Nasal cavity respiratory epithelium epithelial cell of viscerocranial mucosa (primary cell): ENCODE measurements at places on chromosomes 13 and 19. TPM values are rescaled to one million over a fixed set of nuclear protein-coding genes. Genes with fewer than 3 reads are reported as not detected.

KIR3DL3 gene
- total RNA-seq, result not detected in 2 replicates

CLDN10 gene
- 4.2 TPM in 1 of 2 replicates, not detected in the other for total RNA-seq

FSD1 gene
- under 0.01 and 0.07 TPM in 2 replicates for total RNA-seq

C13orf46 gene
- total RNA-seq, result 0.43 TPM in 1 of 2 replicates, not detected in the other

LGALS7B gene
- total RNA-seq, result 263 and 754 TPM in 2 replicates

BTBD2 gene
- total RNA-seq, result 16.1 and 125 TPM in 2 replicates

NANOS3 gene
- total RNA-seq, result 0.14 TPM in 1 of 2 replicates, not detected in the other

GFY gene
- total RNA-seq, result not detected in 2 replicates

RUBCNL gene
- total RNA-seq, result 0.07 and 0.68 TPM in 2 replicates

KLK6 gene
- total RNA-seq, result 2.5 and 3.4 TPM in 2 replicates

ZNF772 gene
- 14.4 and 25.0 TPM in 2 replicates for total RNA-seq

ZNF560 gene
- total RNA-seq, result 1.6 and 2.7 TPM in 2 replicates

COL4A1 gene
- 11.3 and 45.3 TPM in 2 replicates for total RNA-seq
